Stimulated activated CD4-positive, alpha-beta T cell treated with anti-CD3 and anti-CD28 coated beads, Interleukin-15, amount 100 ng/mL, for 1 hour (primary cell): ENCODE measurements at places on chromosomes 7 and 10.

- peak; percentile 44 for DNase-seq
Observed at GRCh38 chr7:26199301-26200037, 1.1 kb downstream of the HNRNPA2B1 start.

- peak; percentile 50 for DNase-seq
Observed at GRCh38 chr7:129210256-129210988, 14.4 kb upstream of the AHCYL2 start.

- DNase-seq = no peak
Observed at GRCh38 chr7:112869111-112869774, 79.0 kb upstream of the TMEM168 start.

GRCh38 chr10:102927311-102928010, 9.4 kb downstream of the CNNM2 start:
- no peak for DNase-seq

DNA sequence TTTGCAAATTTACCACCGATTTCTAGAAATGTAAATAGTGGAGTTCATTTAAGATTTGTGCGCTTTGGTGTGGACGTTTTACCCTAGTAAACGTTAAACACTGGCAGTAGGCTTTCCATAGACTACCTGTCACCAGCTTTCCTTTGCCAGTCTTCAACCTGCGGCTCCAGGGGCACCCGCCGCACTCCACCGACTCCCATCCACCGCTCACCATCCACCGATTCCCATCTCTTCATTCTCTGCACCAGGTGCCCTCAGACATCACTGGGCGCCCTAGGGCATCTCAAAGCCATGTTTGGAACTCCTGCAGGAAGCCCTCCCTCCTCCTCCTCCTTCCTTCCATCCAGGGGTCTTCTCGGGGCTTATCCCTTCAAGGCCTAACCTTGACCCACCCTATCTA, 1.4 kb upstream of the AP5Z1 start:
- no peak for DNase-seq

DNA sequence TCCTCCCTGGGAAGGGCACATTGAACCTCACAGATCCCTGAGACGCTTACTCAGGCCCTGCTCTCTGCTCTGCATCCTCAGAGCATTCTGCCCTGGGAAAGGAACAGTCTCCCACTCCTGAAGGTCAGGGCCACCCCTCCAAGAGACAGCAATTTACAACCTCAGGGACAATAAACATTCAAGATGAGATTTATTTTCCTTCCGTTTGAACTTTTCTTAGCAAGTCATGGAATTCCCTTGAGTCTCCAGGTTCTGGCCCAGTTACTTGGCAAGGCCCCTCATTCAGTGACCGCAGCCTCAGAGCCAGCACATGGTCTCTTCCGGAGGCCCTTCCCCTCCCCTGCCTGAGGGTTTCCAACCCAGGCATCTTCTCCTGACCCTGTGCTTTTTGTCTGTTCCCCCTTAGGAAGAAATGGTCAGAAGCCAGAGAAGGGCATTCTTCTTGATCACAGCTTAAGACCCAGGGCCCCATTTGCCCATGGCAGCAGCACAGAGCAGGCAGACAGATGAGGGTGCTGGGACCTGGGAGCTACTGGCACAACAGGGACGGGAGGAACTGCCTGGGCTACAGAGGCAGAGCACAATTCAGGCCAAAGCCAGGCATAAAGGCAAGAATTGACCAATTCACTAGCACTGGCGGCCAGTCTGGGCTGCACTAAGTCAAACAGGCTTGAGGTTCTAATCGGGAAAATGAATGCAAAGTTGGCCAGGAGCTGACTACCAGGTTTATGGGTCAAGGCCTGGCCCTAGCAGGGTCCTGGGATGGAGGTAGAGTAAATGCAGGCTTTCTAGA, 56.7 kb downstream of the VSTM4 start:
- no peak for DNase-seq

- no peak for DNase-seq
Observed at GRCh38 chr10:90579602-90580242, 278.1 kb downstream of the HTR7 start.

GRCh38 chr7:3336042-3336665, 35.1 kb downstream of the SDK1 start:
- no peak for DNase-seq

DNA sequence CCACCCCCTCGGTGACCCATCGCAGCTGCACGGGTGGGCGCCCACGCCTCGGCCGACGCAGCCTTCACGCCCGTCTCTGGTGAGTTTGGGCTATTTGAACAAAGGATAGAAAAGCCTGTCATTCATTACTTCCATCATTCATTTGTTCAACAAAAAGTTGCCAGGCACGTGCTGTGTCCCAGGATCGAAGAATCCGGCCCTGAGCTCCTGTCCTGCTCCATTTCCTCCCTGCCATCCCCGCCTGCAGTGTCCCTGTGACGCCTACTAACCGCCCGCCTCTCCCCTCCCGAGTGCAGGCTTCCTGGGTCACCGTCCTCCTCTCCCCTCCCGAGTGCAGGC, 340.1 kb downstream of the WDR37 start:
- DNase-seq = no peak

- DNase-seq = no peak
Observed at GRCh38 chr10:76727038-76727437, 910.6 kb downstream of the KCNMA1 start.

GRCh38 chr10:51926337-51926736, 226.9 kb upstream of the CSTF2T start:
- no peak for DNase-seq

GRCh38 chr10:50316695-50317648, 65.7 kb upstream of the ASAH2 start:
- no peak for DNase-seq

DNA sequence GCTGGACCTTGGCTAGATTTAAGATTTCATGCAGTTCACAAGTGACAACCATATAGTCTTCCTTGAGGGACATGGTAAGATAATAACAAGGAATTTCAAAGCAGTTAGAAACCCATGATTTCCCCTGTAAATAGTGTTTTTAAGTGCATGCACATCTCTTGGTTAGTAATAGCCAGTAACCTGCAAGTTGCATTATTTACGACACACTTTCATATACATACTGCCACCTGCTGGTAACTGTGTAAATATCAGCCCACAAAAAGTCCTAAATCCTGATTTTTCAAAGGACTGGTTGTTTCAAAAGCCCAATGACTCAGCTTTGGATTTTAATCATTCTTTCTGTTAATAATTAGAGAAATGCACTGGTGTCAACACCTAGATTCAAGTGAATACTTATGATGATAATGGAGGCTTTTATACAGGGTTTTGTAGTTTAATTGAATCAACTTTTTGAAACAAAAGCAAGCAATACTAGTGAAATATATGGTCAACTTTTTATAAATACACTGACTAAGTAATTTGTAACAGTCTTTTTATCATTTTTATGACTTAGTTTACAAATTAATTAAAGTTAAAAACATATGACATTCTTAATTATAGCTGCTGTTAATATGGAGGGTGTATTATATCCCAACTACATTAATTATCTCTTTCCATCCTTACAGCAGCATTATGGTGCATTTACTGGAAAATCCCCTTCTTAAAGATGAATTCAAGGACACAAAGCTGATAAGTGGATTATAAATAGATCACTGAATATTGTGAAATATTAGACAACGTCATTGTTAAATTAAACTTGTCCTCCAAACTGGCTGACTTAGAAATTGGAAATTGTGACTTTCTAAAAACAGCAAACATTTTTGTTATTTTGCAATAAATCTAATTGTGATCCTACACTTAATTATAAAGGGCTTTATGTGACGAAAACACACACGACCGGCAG, 367.7 kb upstream of the SEMA3D start:
- no peak for DNase-seq

- DNase-seq = no peak
Observed at GRCh38 chr10:35644050-35644950, 2.2 kb upstream of the FZD8 start.

DNA sequence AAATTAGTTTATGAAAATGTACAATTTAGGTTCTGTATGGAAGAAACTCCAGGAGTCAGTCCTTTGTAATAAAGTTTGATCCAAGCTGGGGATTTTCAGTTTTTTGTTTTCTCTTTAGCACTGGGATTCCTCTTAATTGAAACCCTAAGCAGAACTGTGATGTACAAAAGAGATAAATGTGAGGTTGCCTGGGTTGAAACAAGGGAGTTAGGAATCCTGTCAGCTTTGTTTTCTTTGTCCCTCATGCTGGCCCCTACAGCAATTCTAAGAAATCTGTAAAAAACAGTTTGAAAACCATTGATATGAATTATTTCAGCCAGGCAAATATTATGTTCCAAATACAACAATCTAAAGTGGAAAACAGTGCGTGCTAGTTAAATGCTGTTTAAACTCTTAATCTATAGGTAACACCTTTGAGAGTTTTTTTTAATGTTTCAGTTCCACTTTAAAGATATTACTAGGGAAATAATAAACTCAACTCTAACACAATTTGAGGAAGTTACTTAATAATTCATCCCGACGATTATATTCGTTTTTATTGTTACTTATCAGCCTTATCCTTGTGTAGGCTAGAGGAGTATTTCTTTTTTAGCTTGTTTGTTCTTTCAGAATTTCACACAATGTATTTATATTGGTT, 65.3 kb downstream of the SGCE start:
- DNase-seq = no peak

DNA sequence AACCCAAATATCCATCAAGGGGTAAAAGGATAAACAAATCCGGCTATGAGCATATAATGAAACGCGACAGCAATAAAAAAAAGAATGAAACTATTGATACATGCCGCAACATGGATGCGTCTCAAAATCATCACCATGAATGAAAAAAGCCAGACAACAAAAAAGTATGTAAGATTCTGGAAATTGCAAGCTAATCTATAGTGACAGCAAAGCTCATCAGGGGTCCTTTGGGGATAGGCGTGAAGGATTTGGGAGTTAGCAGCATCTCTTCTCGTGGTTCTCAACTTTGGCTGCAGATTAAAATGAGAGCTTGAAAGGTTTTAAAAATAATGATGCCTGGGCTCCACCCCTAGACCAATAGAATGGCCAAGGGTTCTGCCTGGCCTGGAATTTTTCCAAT, 46.0 kb upstream of the ELN start:
- no peak for DNase-seq

DNA sequence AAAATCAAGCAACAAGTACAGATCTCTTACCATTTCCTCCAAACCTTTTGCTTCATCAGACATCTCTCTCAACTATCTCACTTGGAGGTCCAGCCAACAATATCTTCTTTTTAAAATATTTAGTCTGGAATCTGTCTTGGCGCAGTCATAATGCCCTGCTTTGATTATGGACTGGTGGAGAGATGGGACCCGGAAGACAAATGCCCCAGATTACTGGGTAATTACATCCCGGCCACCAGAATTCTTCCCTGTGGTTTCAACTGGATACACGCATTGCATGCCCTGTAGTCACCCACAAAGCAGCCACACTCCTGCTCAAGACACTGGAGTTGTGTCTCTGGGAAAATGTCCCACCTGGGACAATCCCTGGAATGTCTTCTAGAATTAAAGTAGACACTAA, 65.5 kb downstream of the BPGM start:
- no peak for DNase-seq

DNA sequence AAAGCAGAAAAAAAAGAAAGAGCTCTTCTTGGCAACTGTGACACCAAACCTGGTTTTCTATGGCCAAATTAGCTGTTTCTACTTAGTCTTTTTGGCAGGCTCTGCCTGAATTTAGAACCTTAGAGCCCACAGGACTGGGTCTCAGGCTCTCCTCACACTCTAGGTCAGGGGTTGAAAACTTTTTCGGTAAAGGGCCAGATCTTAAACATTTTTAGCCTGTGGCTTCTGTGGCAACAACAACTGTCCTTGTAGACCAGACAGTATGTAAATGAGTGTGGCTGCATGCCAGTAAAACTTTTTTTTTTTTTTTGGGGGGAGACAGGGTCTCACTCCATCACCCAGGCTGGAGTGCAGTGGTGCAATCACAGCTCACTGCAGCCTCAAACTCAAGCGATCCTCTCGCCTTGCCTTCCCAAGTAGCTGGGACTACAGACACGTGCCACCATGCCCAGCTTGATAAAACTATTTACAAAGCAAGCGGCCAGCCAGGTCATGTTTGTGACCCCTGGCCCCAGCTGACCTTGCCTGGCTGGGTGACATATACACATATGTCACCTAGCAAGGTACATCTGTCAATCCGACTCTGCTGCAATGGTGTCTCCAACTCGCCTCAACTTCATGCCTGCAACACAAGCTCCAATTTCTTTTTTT, 17.4 kb downstream of the KPNA7 start:
- no peak for DNase-seq
